Stimulated activated CD4-positive, alpha-beta T cell treated with anti-CD3 and anti-CD28 coated beads, Interleukin-4, amount 100 ng/mL, for 1 hour (primary cell): ENCODE measurements at places on chromosomes 11 and 22.
A peak's percentile ranks its signal among the peaks of the same experiment; 100 is the strongest.

DNA sequence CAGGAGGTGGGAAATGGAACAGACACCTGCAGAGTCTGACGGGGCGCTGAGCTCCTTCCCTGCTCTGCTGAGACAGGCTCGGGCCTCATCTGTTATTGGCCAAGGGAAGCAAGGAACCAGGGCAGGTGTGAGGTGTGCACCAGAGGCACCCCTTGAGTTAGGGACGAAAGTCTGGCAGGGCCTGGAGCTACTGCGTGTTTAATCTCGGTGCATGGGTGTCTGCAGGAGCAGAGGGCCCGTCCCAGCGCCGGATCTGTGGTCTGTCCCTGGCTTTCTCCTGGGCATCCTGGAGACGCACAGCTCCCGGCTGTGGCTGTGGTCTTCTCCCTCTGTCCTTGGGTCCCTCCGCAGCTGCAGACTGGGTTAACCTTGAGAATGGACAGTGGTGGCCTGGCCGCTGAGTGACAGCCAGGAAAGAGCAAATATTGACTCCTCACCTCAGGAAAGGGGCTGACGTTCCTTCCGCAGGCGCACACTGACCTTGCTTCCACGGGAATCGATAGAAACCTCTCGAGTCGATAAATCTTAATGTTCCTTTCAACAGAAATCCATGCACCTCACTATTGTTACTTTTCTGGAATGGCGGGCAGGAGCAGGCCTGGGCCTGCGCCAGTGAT lies 975.6 kb downstream of the BRD1 start:
- DNase-seq, result no peak

DNA sequence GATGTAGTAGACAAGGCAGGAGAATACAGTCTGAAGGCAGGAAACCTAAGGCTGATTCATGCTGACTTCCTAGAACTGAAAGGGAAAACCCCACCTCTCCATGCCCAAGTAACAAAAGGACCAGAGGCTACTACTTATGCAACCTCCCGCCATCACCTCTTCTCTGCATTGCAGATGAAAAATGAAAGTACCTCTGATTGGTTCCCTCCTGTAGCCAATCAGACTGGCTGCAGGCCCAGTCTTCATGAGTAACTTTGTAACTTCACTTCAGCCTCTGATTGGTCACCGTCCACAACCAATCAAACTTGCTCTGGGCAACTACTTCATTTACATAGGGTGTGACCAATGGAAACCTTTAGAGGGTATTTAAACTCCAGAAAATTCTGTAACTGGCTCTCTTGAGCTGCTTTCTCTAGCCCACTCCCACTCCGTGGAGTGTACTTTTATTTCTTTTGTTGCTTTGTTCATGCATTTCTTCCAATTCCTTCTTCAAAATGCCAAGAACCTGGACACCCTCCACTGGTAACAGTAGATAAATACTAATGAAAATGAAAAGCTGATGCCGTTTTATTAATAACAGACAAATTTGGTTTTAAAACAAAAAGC lies 5.2 kb upstream of the MAP6 start:
- no peak for DNase-seq

DNA sequence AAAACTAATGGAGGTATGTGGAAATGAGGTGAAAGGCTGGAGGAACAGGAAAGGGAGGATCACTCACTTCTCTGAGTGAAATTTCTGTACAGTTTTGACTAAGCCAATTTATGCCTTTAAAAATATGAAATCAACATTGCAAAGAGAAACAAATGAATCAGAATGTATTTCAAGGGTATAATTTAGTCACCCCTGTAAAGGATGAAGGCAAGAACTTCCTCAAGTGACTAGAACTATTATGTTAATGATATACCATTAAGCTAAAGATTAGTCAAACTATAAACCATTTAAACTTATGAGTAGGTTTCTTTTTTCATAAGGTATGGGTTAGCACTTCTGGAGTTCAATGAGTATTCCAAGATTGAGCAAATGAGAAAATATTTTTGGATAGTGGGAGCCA lies 184.5 kb upstream of the CHORDC1 start:
- no peak for DNase-seq

DNA sequence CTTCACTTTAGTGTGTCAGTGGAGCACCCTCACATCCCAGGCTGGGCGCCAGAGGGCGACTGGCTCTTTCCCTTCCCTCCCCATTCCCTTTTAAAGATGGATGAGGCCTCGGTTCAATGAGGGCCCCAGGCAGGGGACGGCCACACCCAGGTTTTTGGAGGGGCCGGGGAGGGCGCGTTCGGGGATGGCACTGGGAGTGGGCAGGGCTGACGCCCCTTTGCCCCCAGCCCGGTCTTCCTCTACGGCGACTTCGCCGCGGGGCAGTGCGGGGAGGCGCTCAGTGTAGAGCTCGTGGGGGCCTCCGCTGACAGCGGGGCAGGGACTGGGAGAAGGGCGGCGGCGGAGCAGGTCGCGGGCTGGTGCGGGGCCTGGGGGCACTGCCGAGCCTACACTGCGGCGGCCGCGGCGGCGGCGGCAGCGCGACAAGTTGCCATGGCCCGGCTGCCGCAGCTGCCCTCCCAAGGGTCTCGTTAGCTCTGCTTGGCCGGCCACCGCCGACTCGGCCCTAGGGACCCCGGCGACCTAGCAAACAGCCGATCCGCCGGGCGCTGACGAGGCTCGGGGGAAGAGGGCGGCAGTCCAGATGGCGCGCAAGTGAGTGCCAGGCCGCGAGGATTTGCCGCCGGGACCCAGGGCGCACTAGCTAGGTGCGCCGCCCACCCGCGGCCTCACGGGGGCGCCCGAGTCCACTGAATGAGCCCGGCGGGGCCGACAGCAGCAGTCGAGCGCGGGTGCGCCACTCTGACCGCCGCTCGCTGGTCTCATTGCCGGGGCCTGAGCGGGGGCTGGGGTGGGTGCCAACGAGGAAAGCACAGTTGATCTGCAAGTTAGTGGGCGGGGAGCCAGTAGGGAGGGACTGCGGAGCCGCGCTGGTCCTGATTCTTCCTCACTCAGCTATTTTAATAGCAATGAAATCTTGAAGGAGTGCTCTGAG lies 92.7 kb downstream of the RRM1 start:
- peak; percentile 85 for DNase-seq

DNA sequence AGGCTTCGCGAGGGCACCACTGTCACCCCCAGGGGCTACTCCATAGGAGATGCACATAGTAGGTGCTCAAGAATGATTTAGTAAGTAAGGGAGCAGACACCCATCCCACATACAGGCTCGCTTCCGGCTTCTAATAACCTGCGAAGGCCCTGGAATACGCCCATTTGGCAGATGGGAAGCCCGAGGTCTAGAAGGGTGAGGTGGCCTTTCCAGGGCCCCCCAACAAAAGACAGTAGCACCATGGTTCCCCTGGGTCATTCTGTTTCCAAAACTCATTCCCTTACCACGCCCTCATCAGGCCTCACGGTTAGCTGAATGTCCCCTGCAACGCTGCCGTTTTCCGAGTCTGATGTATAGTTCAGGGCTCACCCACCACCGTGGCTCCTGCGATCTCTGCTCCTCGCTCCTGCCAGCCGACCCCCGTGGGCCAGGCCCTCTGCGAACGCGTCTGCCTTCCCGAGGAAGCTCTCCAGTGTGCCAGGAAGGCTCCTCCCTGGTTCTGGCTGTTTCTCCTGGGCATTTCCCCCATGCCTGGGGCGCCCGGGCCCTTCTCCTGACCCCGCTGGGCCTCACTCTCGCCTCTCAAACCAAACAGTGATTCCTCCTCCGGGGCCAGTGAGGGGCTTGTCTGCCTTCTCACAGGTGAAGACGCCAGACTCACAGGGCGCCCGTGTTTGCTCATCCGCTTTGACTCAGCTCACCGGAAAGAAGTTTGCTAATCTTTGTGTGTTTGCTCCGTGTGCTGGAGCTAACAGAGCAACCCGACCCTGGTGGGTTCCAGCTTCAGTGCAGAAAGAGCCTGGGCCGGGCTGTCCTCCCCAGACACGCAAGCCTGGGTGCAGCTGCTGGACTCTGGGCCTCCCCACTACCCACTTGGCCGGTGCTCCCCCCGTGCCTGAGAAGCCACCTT lies 86.6 kb downstream of the RTL6 start:
- DNase-seq, result no peak

GRCh38 chr11:6705905-6706535 lies 22.9 kb upstream of the MRPL17 start:
- peak; percentile 23 for DNase-seq

GRCh38 chr22:46578251-46578823 lies 40.9 kb upstream of the CELSR1 start:
- no peak for DNase-seq
